ENCODE measurements at places on chromosomes 13 and 19. TPM values are rescaled to one million over a fixed set of nuclear protein-coding genes. Genes with fewer than 3 reads are reported as not detected.
A peak's percentile ranks its signal among the peaks of the same experiment; 100 is the strongest.

- DNase-seq = no peak
- H3K4me1 ChIP-seq = no peaks in the 10 kb centered on the region
- H3K36me3 ChIP-seq = peaks cover 3% of the 10 kb centered on the region
Observed at GRCh38 chr13:97896446-97896845, 57.0 kb upstream of the IPO5 start.

GRCh38 chr13:23231241-23231640 lies 50.5 kb downstream of the SGCG start:
- DNase-seq = no peak
- no peaks in the 10 kb centered on the region for H3K27me3 ChIP-seq
- peaks cover 5% of the 10 kb centered on the region for H3K36me3 ChIP-seq
- no peak overlapping the region for H3K27ac ChIP-seq
- no peak overlapping the region for H3K4me3 ChIP-seq

GRCh38 chr13:41520016-41520659 lies 62.8 kb downstream of the RGCC start:
- H3K27ac ChIP-seq = peak overlapping the region; percentile 49
- no peaks in the 10 kb centered on the region for H3K36me3 ChIP-seq
- H3K4me3 ChIP-seq = no peak overlapping the region
- peaks cover under 1% of the 10 kb centered on the region for H3K27me3 ChIP-seq
- no peaks in the 10 kb centered on the region for H3K4me1 ChIP-seq

GRCh38 chr13:45276913-45277312 lies 64.1 kb downstream of the TPT1 start:
- peaks cover 12% of the 10 kb centered on the region for H3K36me3 ChIP-seq
- no peak overlapping the region for H3K4me3 ChIP-seq
- H3K4me1 ChIP-seq = peaks cover 19% of the 10 kb centered on the region
- DNase-seq = no peak
- no peak overlapping the region for H3K27ac ChIP-seq

DNA sequence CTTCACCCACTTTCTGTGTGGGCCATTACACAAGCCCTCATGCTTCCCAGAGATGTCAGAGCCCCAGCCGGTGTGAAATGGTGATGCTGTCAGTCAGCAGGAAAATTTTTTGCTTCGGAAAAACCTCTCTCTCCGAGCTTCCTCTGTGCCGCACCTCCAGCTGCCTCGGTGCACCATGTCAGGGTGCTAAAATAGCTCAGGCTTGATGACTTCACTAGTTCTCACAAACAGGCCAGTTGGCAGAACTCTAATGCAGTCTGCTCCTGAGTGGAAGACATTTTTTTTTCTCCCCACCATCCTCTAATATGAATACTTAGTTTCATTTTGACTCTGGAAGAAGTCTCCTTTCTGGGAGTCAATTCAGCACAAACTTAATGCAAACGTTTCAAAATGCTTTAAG lies 71.3 kb downstream of the KLF12 start:
- H3K4me1 ChIP-seq = peaks cover 72% of the 10 kb centered on the region
- DNase-seq = no peak
- H3K36me3 ChIP-seq = peaks cover 8% of the 10 kb centered on the region

GRCh38 chr19:3058009-3058820 lies 4.1 kb downstream of the TLE5 start:
- peaks cover 19% of the 10 kb centered on the region for H3K4me1 ChIP-seq
- H3K27ac ChIP-seq = no peak overlapping the region
- H3K27me3 ChIP-seq = no peaks in the 10 kb centered on the region
- DNase-seq = no peak

GRCh38 chr13:39484506-39485313 lies 118.3 kb downstream of the LHFPL6 start:
- H3K4me3 ChIP-seq = no peak overlapping the region
- no peak for DNase-seq
- H3K36me3 ChIP-seq = no peaks in the 10 kb centered on the region
- H3K27ac ChIP-seq = peak overlapping the region; percentile 32
- H3K27me3 ChIP-seq = no peaks in the 10 kb centered on the region

- no peak for DNase-seq
- H3K27ac ChIP-seq = no peak overlapping the region
- H3K4me3 ChIP-seq = no peak overlapping the region
- H3K27me3 ChIP-seq = no peaks in the 10 kb centered on the region
- no peaks in the 10 kb centered on the region for H3K36me3 ChIP-seq
Observed at GRCh38 chr13:68597641-68598040, 1367.5 kb upstream of the PCDH9 start.

DNA sequence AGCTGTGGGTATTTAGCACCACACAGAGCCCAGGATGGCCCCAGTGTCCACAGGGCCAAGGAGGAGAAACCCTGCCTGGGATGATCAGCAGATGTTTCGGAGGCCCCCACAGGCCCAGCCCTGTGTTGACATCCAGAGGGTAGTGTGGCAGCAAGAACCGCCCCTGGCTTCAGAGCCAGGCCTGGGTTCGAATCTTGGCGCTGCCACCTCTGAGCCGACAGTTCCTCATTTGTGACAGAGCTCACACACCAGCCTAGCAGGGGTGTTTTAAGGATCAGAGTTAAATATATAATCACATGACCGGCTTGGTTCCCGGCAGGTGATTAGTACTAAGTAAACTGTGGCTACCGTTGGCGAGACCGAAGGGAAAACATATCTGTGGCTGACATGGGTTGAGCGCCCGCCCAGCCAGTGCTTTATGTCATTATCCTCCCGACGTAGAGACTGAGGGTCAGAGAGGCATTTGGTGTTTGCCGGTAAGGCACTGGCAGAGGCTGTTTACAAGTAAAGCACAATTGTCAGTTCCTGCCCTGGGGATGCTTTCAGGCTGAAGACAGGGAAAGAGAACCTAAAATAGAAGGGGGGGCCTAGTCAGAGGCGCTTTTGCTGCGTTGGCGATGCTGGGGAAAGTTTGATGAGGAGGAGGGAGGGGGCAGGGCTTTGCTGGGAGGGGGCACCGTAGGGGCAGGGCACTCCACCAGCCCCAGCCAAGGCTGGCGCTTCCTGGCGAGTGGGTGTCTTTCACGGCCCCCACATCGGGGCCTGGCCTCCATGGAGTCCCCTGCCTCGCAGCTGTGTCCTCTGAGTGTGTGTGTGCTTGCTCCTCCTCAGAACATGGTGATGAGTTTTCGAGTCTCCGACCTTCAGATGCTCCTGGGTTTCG lies 4.8 kb downstream of the PIAS4 start:
- H3K27me3 ChIP-seq = no peaks in the 10 kb centered on the region
- no peak overlapping the region for H3K4me3 ChIP-seq
- peaks cover 6% of the 10 kb centered on the region for H3K36me3 ChIP-seq

DNA sequence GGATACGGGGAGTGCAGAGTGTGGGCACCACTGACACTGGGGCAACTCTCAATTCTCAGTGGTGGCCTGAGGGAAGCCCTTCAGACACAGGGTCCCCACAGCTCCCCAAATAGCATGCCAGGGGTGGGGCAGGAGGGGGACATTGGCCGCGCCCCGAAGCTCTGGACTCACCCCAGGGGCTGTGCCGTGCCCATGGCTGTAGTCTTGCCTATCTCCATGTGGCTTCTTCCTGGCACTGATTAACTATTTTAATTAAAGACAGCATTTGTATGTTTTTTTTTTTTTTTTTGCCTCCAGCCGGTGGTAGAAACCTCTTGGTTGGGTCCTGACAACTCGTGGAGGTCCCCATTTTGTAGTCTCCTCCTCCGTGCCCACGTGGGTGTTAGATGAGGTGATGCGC lies 23.3 kb downstream of the GATAD2A start:
- H3K36me3 ChIP-seq = no peaks in the 10 kb centered on the region
- peaks cover 23% of the 10 kb centered on the region for H3K4me1 ChIP-seq
- DNase-seq = no peak
- no peaks in the 10 kb centered on the region for H3K27me3 ChIP-seq

GRCh38 chr19:32437096-32437495 lies 31.5 kb downstream of the DPY19L3 start:
- no peak for DNase-seq
- H3K27ac ChIP-seq = no peak overlapping the region
- no peaks in the 10 kb centered on the region for H3K27me3 ChIP-seq
- peaks cover 14% of the 10 kb centered on the region for H3K36me3 ChIP-seq

GRCh38 chr19:29401712-29402421 lies 123.9 kb upstream of the VSTM2B start:
- no peaks in the 10 kb centered on the region for H3K36me3 ChIP-seq
- H3K4me3 ChIP-seq = no peak overlapping the region
- no peak for DNase-seq
- no peak overlapping the region for H3K27ac ChIP-seq
- no peaks in the 10 kb centered on the region for H3K4me1 ChIP-seq

- peaks cover 67% of the 10 kb centered on the region for H3K4me1 ChIP-seq
- peak overlapping the region; percentile 95 for H3K27ac ChIP-seq
- no peaks in the 10 kb centered on the region for H3K27me3 ChIP-seq
- peaks cover 8% of the 10 kb centered on the region for H3K36me3 ChIP-seq
Observed at GRCh38 chr13:110914081-110914330, 863 bp downstream of the ANKRD10 start.

DNA sequence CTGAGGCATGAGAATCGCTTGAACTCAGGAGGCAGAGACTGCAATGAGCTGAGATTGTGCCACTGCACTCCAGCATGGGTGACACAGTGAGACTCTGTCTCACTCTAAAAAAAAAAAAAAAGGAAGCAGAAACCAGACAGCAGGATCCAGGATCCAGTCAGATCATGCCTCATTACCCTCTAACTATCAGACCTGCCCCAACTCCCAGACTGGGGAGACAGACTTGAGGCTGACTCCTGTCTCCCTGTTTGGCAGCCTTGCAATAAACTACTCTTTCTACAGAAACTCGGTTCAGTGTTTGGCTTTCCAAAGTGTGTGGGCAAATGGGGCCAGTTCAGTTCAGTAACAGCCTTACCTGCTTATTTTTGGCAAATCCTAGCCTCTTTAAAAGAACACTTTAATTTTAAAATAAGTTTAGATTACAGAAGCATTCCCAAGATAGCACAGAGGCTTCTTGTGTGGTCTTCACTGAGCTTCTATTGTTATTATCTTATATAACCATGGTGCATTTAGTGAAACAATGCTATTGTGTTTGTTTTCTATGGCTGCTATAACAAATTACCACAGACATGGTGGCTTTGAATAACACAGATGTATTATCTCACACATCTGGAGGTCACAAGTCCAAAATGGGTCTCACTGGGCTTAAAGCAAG lies 18.5 kb downstream of the RASL11A start:
- H3K4me1 ChIP-seq = peaks cover 12% of the 10 kb centered on the region
- peaks cover 16% of the 10 kb centered on the region for H3K27me3 ChIP-seq
- no peak overlapping the region for H3K4me3 ChIP-seq
- H3K36me3 ChIP-seq = peaks cover 1% of the 10 kb centered on the region

GRCh38 chr13:29556742-29557141 lies 38.7 kb downstream of the SLC7A1 start:
- no peaks in the 10 kb centered on the region for H3K27me3 ChIP-seq
- peak overlapping the region; percentile 24 for H3K27ac ChIP-seq
- peaks cover 12% of the 10 kb centered on the region for H3K36me3 ChIP-seq
- peaks cover 15% of the 10 kb centered on the region for H3K4me1 ChIP-seq
- DNase-seq = no peak
- H3K4me3 ChIP-seq = no peak overlapping the region

DNA sequence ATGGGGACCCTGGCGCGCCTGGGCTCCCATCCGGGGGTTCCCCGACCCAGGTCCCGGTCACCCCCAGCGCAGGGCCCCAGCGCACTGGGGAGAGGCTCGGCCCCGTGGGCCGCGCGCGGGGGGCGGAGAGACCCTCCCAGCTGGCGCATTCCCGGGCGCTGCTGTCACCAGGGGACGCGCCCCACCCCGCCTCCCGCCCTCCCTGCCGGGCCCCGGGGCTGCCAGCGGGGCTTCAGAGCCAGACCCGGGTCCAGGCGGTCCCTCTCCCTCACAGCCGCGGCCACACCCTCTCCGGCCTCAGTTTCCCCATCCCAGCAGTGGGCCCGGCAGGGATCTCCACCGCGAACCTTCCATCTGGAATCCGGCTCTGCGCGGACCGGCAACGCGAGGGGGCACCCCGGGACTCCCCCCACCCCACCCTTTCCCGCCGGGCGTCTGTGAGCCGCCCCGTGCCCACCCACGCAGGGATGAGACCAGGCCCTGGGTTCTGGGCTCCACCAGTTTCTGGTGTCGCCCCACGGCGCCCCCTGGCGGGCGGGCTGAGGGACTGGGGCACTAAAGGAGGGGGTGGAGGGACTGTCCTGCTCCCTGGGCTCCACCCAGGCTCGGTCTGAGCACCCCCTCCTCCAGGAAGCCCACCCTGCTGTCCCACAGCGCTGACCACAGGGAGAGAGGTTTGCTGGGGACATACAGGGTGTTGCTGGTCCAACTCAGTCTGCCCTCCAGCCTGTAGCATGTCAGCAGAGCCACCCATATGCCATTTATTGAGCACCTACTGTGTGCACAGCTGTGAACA lies 878 bp upstream of the ADAMTSL5 start:
- peaks cover 4% of the 10 kb centered on the region for H3K27me3 ChIP-seq
- H3K36me3 ChIP-seq = no peaks in the 10 kb centered on the region
- peaks cover 14% of the 10 kb centered on the region for H3K4me1 ChIP-seq
- peak overlapping the region; percentile 31 for H3K4me3 ChIP-seq
- DNase-seq = no peak
- H3K27ac ChIP-seq = no peak overlapping the region

- no peak overlapping the region for H3K4me3 ChIP-seq
- DNase-seq = no peak
- H3K4me1 ChIP-seq = peaks cover 3% of the 10 kb centered on the region
- no peaks in the 10 kb centered on the region for H3K27me3 ChIP-seq
Observed at GRCh38 chr19:15161028-15161984, 39.5 kb downstream of the NOTCH3 start.

DNA sequence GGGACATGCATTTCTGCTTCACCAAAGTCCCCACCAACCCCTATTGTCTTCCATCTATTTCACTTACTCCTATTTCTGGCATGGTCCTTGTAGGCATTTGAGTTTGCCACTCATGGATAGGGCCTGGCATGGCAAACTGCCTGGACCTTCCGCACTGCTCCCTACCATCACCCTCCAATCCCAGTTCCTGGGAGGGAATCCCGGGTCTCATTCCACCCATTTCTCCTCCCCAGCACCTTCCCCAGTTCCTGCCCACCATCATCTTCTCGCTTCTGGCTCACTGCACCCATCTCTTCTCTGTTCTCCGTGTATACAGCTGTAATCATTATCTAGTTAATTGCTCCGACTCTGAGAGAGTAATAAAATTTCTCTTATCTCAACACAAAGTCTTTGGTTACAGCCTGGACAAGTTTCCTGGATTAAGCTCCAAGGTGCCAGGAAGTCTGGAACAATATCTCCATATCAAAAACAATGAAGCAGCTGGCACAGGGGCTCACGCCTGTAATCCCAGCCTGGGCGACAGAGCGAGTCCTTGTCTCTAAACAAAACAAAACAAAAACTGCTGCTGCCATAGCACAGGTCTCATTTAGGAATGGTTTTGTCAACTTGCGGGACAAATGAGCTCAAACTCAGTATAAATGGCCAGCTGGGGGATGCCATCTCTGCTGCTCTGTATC lies 17.0 kb upstream of the COX7A1 start:
- DNase-seq = no peak
- H3K4me1 ChIP-seq = peaks cover 5% of the 10 kb centered on the region
- peaks cover 2% of the 10 kb centered on the region for H3K36me3 ChIP-seq
- H3K27me3 ChIP-seq = no peaks in the 10 kb centered on the region
- no peak overlapping the region for H3K27ac ChIP-seq
- no peak overlapping the region for H3K4me3 ChIP-seq

Gene FPR2
- total RNA-seq = not detected

Gene NTF4
- 1.6 TPM for total RNA-seq

Gene GNG7
- total RNA-seq = 2.5 TPM

Gene RAP2A
- total RNA-seq = 51.9 TPM

All from chondrocyte (in vitro differentiated cells).